ENCODE measurements at places on chromosomes 3 and 15.
A peak's percentile ranks its signal among the peaks of the same experiment; 100 is the strongest.

GRCh38 chr15:43880406-43881194 is 53.8 kb downstream of the WDR76 start:
- DNase-seq: peak; percentile 31

- no peak for DNase-seq
Measured at GRCh38 chr3:14810070-14810791, 8.5 kb upstream of the FGD5 start.

- DNase-seq: no peak
Measured at GRCh38 chr3:104717828-104718196, 648.9 kb upstream of the ALCAM start.

- no peak for DNase-seq
Measured at GRCh38 chr3:85303156-85303555, 344.4 kb downstream of the CADM2 start.

GRCh38 chr3:185995352-185995751 is 57.5 kb upstream of the TRA2B start:
- no peak for DNase-seq

GRCh38 chr3:107986505-107986904 is 104.3 kb downstream of the CD47 start:
- DNase-seq: no peak

- DNase-seq: no peak
Measured at GRCh38 chr3:185400866-185401265, 37.9 kb downstream of the MAP3K13 start.

- DNase-seq: no peak
Measured at GRCh38 chr3:63500196-63500595, 152.3 kb upstream of the SNTN start.

GRCh38 chr3:49135499-49135898 is 2.6 kb upstream of the LAMB2 start:
- no peak for DNase-seq

- no peak for DNase-seq
Measured at GRCh38 chr15:69861331-69862171, 236.2 kb downstream of the TLE3 start.

- no peak for DNase-seq
Measured at GRCh38 chr3:66693461-66694031, 192.7 kb upstream of the LRIG1 start.

DNA sequence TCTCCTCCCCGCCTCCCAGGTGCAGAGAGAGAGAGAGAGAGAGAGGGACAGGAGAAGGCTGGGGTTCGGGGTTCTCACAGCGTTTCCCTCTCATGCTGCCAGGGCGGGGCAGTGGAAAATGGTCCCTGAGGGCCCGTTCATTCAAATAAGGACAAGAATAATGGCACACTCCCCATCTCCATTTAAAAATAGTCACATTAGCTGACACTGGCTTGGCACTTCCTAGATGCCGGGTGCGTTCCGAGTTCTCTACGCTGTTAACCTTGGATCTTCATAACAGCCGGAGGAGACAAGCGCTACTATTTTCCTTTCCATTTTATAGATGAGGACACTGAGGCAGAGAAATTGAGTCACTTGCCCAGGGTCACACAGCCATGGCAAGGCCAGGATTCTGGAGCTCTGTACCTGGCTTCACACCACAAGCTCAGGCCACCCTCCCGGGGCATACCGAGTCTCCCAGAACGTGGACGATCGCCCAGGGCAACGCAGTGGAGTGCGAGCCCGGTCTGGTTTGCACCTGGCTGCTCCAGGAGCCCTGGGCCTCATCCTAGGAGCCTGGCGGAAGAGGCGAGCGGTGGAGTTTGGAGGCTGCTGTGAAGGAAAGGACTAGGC is 608 bp upstream of the SLC6A6 start:
- DNase-seq: no peak

GRCh38 chr3:160755776-160756304 is at the start of gene PPM1L:
PPM1L (plus strand) TSS chr3:160756231.
- peak; percentile 51 for DNase-seq

DNA sequence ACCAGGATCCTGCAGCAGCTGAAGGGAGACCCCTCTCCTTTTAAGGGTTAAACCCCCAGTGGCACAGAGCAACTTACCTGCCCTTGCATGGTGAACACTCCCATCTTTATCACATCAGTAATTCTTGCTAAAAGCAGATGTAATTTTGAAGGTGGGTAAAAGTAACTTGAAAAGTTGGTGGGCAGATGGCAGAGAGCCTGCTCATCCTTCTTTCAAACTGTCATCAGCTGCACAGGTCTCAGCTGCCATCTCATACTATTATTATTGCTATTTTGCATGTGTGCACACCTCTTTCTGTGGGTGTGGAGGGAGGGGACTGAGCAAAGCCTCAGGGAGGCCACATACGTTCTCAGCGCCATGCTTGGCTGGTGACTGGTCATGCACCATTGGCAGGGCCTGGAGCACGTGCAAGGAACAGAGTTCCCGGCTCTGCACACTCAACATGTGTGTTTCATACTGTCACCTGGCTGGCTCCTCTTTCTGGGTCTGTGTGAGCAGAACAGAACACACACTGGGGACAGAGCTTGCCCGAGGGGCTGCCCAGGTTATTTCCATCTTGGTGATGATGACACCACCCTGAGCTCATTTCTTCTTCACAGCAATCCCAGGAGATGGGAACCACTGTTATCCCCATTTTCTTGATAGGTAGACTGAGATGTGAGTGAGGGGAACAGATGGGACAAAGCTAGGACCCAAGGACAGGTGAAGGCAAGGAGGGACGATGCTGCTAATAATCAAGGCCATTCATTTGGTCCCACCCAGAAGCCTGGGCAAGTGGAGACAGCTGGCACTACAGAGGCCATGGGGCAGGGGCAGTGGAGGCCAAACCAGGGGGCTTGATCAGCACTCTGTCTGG is 95.8 kb upstream of the KLF13 start:
- DNase-seq: peak; percentile 42

- DNase-seq: no peak
Measured at GRCh38 chr15:41669701-41670100, 9.5 kb downstream of the MGA start.

- no peak for DNase-seq
Measured at GRCh38 chr3:14852717-14853116, 34.0 kb downstream of the FGD5 start.

DNA sequence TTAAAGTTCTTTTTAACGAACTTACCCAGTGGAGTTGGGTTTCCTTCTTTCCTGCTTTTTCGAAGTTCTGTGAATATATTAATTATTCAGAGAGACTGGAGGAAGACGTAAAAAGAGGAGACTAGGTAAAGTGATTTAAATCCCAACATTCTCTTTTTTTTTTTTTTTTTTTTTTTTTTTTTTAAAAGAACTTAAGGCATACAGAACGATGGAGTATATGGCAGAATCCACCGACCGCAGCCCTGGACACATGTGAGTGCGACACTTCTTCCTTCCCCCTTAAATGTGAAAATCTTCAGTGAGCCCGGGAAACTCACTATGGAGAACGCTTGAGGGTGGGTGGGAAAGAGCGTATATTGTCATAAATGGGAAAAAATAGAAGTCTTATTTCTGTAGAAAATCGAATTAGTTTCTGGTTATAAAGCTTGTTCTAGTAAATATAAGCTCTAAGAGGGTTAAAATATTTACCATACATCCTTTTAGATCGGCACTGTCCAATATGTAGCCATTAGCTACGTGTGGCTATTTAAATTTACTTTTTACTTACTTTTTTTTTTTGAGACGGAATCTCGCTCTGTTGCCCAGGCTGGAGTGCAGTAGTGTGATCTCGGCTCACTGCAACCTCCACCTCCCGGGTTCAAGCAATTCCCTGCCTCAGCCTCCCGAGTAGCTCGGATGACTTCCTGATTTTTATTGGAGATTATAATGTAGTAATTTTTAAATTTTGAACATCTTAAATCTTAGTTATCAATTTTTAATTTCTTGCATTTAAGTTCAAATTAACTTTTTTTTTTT is 892 bp downstream of the NMD3 start:
- no peak for DNase-seq

DNA sequence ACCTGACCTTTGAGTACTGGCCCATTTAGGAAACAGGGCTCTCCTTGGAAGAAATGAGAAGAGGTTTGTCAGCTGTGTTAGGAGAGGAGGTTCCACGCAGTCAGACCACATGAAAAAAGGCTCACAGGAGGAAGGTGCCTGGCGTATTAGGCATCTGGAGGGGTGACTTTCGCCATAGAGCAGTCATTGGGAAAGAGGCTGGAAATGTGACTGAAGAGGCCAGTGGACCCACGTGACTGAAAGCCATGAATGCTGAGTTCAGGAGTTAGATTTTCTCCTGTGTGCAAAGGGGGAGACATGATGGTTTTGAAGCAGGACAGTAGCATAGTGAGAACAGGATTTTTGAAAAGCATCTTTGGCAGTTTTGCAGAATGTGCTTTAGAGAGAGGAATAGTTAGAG is 29.7 kb upstream of the RNF7 start:
- DNase-seq: no peak

DNA sequence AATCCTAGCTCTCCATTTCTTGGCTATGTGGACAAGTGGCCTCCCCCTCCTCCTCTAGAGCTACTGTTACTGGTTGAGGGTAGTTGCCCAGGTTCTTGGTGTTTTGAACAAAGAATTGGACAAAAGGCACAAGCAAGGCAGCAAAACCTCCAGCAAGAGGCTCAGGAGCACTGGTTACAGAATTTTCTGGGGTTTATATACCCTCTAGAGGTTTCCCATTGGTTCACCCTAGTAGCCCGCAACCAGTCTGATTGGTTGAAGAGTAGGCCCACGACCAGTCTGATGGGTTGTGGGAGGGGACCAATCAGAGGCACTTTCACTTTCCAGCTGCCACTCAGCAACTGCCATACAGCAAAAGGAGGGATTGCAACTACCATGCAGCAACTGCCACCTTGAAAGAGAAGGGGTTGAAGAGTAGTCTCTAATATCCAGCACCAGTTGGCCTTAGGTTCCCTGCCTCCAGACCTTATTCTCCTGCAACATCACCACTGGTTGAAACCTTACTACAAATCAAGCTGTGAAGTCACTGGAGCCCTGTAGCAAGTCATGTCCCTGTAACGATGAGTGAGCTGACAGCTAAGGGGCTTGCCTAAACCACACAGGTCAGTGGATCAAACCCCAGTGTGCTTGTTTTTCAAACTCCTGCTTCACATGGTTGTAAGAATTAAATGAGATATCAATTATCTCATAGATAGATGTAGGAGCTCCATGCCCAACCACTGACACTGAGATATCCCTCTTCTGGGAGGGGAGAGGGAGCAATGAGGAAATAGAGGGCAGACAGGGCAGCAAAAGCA is 2.9 kb upstream of the C15orf39 start:
- DNase-seq: no peak

DNA sequence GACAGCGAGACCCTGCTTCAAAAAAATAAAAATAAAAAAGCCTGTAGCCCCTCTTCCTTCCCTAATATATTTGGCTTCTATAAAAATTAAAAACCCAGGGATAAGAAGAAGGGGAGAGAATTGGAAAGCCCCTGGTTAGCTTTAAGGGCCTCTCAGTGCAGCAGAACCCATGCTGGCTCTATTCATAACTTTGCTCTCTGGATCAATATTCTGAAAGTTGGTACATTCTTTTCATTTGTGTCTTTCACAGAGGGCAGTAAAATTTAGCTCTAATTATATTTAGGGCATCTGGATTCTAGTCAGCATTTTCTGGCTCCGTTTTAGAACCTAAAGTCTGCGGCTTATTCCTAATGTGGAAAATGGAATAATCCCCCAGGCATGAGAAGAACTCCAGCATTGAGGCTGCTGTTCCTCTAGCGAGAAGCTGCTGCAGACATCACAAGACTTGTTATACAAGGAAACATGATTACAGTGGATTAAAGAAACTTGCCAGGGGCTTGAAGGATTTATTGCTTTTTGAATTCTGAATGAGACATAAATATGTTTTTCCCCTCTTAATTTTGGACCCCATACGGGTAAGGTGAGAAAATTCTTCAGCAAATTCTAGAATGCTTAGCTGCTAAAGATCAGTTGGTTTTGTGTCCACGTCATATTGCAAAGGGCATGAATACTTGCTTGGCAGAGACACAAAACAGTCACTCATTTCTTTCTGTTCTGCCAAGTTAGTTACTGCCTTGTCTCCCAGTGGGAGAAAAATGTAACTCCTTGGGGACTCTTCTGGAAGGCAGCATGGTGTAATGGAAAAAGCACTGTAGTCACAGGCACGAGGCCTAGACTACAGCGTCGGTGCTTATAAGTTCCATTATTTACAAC is 177.7 kb downstream of the VGLL4 start:
- no peak for DNase-seq

- no peak for DNase-seq
Measured at GRCh38 chr15:80072285-80072994, 13.0 kb downstream of the ZFAND6 start.

DNA sequence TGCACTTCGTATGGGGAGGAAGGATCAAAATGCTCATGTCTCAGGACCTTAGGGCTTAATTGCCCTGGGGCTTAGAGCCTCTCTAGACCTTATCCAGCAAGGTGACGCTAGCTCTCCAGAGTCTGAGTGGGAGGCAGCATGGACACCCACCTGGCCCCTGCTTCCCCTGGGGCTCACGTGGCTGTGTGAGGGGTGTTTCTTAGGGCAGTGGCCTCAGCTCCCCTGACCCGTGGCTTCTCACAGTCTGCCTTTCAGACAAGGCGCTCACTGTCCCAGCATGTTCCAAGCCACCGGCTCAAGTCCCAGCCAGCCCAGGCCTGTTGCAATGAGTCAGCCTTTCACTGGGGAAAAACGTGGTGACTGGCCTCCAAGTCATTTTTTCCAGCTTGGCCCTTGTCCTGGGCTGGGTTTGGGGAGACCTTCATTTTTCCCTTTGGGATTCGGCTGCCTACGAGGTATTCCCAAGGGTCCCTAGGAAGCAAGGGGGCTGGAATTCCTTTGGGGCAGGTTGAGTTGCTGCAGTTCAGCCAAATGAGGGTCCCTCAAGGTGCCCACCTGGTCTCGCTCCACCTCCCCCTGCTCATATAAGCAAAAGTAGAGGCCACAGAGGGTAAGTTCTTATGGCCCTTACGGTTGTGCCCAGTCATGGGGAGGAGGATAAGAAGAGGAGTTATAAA is 15.7 kb downstream of the BHLHE40 start:
- peak; percentile 94 for DNase-seq

DNA sequence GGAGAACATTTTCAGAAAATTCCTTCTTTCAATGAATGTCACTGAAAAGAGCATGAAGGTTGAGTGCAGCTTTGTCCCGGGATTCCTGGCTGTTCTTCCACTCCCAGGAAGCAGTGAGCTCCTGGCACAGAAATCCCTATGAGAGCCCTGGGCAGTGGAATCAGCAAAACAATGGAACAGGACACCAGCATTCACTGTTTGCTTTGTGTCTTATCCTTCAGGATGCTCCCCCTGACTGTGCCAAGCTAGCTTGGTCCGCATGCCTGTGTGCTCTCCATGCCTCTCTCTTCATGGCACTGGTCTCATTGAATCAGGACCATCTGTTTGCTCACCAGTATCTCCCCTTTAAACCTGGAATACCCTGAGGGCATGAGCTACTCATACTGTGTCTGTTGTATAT is 102.0 kb upstream of the GADL1 start:
- DNase-seq: no peak

DNA sequence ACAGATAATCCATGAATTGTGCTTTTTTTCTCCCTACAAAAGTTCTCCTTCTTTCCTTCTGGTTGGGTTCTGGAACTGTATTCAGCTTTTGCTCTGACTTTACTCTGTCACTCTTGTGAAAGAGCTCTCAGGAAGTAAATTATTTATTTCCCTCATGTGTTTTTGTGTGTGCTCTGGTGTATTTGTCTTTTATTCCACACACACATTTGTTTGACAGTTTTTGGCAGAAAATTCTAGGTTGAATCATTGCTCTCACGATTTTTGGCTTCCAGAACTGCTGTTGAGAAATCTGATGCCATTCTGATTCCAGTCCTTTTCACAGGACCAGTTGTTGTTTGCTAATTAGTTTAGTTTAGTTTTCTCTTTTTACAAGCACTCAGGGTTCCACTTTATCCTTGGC is 172.8 kb downstream of the PLCH1 start:
- DNase-seq: no peak
